Psoas muscle (tissue), 8 donors: ENCODE measurements at places on chromosomes 13 and 19. TPM values are rescaled to one million over a fixed set of nuclear protein-coding genes. Genes with fewer than 3 reads are reported as not detected.

- DNase-seq = no peak
- H3K36me3 ChIP-seq = no peaks in the 10 kb centered on the region
- no peaks in the 10 kb centered on the region for H3K27me3 ChIP-seq
- no peaks in the 10 kb centered on the region for H3K4me1 ChIP-seq
Observed at GRCh38 chr19:51372649-51373504, at the start of gene NKG7. Gene NKG7 (minus strand): TSS chr19:51372654. CDS start chr19:51372535, 119 bp downstream.

TRIM28 gene
- 199 TPM for total RNA-seq

- no peak for DNase-seq
- H3K27me3 ChIP-seq = no peaks in the 10 kb centered on the region
- no peak overlapping the region for H3K27ac ChIP-seq
- H3K4me3 ChIP-seq = no peak overlapping the region
- H3K36me3 ChIP-seq = no peaks in the 10 kb centered on the region
- no peaks in the 10 kb centered on the region for H3K4me1 ChIP-seq
Observed at GRCh38 chr19:31148671-31149070, 200.6 kb downstream of the TSHZ3 start.

- no peak for DNase-seq
- H3K27ac ChIP-seq = no peak overlapping the region
- no peaks in the 10 kb centered on the region for H3K27me3 ChIP-seq
- H3K4me1 ChIP-seq = peaks cover 7% of the 10 kb centered on the region
- no peaks in the 10 kb centered on the region for H3K36me3 ChIP-seq
- H3K4me3 ChIP-seq = no peak overlapping the region
Observed at GRCh38 chr13:39362652-39363381, 240.2 kb downstream of the LHFPL6 start.

DNA sequence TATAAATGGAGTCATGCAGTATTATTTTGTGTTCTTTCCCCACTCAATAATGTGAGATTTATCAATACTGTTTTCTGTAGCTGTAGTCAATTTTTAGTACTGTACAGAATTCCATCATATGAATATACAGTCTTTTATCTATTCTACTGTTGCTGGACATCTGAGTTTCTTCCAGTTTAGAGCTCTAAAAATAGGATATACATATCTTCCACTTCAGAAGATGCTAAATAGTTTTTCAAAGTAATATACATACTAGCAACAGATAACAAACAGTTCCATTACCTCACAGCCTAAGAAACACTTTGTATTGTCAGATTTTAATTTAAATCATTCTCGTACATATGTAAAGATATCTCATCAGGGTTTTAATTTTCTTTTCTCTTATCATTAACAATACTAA is 149.6 kb downstream of the UGGT2 start:
- DNase-seq = no peak
- H3K4me1 ChIP-seq = no peaks in the 10 kb centered on the region
- no peak overlapping the region for H3K27ac ChIP-seq
- no peaks in the 10 kb centered on the region for H3K27me3 ChIP-seq
- no peak overlapping the region for H3K4me3 ChIP-seq

FOXA3 gene
- not detected for total RNA-seq

DNA sequence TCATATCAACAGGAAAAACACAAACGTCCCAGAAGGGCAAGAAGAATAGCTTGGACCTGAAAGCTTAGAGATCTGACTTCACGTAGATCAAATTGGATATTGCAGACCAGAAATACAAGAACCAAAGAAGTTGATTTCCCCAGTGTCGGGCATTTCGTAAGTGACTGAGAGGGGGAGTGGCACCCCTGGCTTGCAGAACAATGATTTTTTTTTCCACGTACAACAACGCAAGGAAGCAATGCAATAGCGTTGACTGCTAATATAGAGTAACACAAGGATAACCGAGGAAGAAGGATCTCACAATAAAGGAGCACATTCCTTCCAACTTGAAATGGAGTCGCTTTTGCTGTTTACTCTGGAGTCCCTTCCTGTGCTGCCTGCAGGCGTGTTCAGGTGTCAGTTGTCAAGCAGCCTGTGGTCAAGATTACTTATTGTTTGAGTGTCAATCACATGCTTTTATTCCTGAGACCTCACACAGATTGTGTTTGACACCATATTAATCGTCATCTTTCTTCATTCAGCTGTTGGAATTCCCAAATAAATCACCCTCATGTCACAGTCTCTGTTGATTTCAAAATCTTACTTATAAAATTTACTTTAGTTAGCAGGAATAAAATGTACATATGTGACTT is 139.4 kb downstream of the FREM2 start:
- no peak for DNase-seq
- no peak overlapping the region for H3K27ac ChIP-seq
- no peak overlapping the region for H3K4me3 ChIP-seq
- no peaks in the 10 kb centered on the region for H3K4me1 ChIP-seq

FFAR2 gene
- total RNA-seq = not detected

LRRC4B gene
- total RNA-seq = 0.19 TPM

- H3K4me3 ChIP-seq = no peak overlapping the region
- H3K36me3 ChIP-seq = no peaks in the 10 kb centered on the region
- DNase-seq = no peak
- H3K27ac ChIP-seq = no peak overlapping the region
Observed at GRCh38 chr19:34278783-34279182, 24.4 kb downstream of the GARRE1 start.

- no peak overlapping the region for H3K4me3 ChIP-seq
- H3K4me1 ChIP-seq = no peaks in the 10 kb centered on the region
- H3K27me3 ChIP-seq = no peaks in the 10 kb centered on the region
- no peak overlapping the region for H3K27ac ChIP-seq
- H3K36me3 ChIP-seq = no peaks in the 10 kb centered on the region
- DNase-seq = no peak
Observed at GRCh38 chr19:31962561-31962996, 382.8 kb upstream of the ZNF507 start.

RNF17 gene
- total RNA-seq = not detected

CDX2 gene
- total RNA-seq = not detected

CABP5 gene
- not detected for total RNA-seq

DNA sequence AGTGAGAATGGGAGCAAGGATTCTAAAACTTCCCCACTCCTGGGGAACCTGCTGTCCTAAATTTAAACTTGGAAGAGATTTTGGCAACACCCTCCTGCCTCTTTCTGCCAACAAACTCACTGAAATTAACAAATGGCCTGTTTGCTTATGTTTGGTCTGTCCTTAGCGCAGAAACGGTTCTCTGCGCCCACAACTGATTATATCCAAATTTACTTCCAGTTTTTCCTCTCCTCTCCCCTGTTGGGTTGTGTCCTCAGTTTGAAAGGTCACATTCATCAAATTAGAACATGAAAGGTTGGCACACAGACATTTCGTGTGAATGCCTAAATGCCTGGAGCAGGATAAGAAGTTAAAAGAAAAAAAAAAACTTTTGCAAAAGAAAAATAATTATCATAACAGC is 56.4 kb upstream of the MRI1 start:
- peaks cover 2% of the 10 kb centered on the region for H3K27me3 ChIP-seq
- no peaks in the 10 kb centered on the region for H3K4me1 ChIP-seq
- no peak overlapping the region for H3K4me3 ChIP-seq
- DNase-seq = no peak

DNA sequence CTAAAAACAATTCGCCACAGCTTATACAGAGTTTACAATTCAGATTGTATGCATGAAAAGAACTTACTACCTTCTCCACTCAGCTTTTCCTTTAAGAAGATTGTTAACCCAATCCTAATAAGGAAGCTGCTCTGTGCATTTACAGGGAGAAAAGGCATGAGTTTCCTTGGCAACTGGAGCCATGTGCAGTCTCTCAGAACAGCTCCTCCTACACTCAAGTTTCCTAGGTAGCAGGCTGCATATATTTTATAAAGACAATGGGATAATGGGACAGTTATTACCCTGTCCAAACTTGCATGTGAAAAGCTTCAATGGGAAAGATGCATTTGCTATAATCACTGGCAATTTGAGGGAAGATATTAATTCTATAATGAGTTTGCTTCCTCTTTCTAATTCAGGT is 125.5 kb upstream of the TRPC4 start:
- H3K4me3 ChIP-seq = no peak overlapping the region
- no peaks in the 10 kb centered on the region for H3K27me3 ChIP-seq

GRCh38 chr19:33780251-33780650 is 16.4 kb upstream of the KCTD15 start:
- H3K36me3 ChIP-seq = no peaks in the 10 kb centered on the region
- no peaks in the 10 kb centered on the region for H3K27me3 ChIP-seq
- no peak overlapping the region for H3K4me3 ChIP-seq
- H3K4me1 ChIP-seq = no peaks in the 10 kb centered on the region
- DNase-seq = no peak

GRCh38 chr19:2032296-2032941 is 16.9 kb upstream of the BTBD2 start:
- peak overlapping the region; percentile 50 for H3K4me3 ChIP-seq
- H3K36me3 ChIP-seq = no peaks in the 10 kb centered on the region
- H3K27me3 ChIP-seq = no peaks in the 10 kb centered on the region

GRCh38 chr13:35841060-35841521 is 290.1 kb downstream of the DCLK1 start:
- no peak for DNase-seq
- H3K36me3 ChIP-seq = no peaks in the 10 kb centered on the region
- no peaks in the 10 kb centered on the region for H3K27me3 ChIP-seq
- H3K4me3 ChIP-seq = no peak overlapping the region
- no peaks in the 10 kb centered on the region for H3K4me1 ChIP-seq
- no peak overlapping the region for H3K27ac ChIP-seq

N4BP2L2 gene
- total RNA-seq = 123 TPM

SUGP2 gene
- total RNA-seq = 43.9 TPM
